ENCODE measurements at places on chromosomes 5 and 9.

- no peak for DNase-seq
Measured at GRCh38 chr9:83013867-83014605, 48.9 kb downstream of the RASEF start.

- no peak for DNase-seq
Measured at GRCh38 chr5:52580921-52581320, 206.8 kb upstream of the ITGA1 start.

- DNase-seq, result no peak
Measured at GRCh38 chr9:130918826-130919558, 20.1 kb downstream of the FIBCD1 start.

GRCh38 chr5:156460471-156460870 is 133.5 kb downstream of the SGCD start:
- DNase-seq, result no peak

GRCh38 chr9:98656511-98656910 is 52.2 kb downstream of the GABBR2 start:
- no peak for DNase-seq

DNA sequence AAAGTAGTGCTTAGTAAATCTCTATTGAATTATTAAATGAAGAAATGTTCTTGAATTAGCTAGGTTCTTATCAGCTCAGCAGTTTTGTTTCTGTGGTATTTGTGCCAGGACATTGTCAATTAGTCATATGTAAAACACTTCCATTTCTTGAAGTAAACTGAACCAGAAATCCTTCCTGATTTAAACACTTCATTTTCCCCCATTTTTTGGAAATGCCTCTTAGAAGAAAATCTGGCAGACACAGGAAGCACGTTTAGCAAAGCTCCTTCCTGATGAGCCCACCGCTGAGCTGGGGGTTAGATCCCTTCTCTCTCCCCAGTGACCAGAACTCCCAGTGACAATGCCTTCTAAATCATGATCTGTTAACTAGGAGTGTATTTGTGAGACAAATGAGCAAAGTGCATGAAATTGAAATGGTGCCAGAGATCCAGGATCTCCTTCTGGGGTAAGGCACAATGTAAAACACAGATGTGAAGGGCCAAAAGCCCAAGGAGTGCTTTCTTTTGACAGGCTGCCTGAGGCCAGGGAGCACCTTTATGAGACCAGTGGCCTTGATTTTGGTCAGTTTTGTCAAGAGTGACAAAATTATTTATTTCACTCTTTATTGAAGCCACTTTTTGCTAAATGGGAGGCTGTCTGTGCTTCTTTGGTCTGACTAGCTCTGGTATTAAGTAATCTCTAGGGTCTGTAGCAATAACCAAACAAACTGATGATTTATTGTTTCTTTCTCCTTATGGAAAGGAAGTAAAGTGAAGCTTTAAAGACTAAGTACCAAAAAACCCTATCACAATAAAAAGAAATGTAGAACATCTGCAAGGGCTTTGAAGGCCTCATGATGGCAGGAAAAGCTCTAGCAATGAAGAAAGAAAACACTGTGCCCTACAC is 25.5 kb upstream of the RUSC2 start:
- no peak for DNase-seq

- no peak for DNase-seq
Measured at GRCh38 chr5:125033602-125034001, 287.2 kb upstream of the ZNF608 start.

DNA sequence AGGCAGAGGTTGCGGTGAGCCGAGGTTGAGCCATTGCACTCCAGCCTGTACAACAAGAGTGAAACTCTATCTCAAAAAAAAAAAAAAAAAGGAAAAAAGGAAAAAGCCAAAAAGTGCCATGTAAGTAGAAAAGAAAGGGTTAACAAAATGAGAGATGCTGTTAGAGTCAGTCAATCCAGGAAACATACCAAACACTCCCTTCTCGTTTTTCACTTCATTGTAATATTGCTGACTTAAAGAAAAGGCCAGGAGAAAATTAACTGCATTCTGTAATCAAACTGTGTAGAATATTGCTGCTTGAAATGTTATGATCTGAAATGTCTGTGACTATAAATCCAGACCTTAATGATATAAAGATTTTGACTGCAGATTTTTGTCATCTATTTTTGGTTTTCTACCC is 379.1 kb downstream of the ENC1 start:
- DNase-seq, result no peak

DNA sequence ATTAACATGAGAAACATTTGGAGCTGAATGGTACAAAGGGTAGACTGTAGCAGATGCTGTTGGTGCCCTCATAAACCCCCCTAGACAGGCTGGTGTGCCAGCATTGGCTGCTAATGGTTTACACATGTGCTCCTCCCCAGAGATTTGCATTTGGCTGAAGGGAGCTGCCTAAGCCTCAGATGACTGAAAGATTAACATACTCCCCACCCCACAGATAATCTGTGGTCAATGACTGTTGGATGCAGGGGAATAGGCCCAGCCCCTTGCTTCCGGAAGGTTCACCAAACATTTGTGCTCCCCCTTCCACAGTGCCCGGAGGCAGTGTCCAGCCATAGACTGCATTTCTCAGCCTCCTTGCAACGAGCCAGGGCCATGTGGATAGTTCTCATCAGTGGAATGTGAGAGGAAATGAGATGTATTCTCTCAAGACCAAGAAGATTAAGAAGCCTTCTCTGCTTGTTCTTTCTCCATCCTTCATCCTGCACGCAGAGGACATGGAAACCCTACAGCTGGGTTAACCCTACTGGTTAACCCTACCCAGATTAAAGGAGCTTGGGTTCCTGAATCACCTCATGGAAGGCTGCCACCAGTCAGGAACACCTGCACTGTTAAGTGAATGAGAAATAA is 79.6 kb downstream of the PHAX start:
- no peak for DNase-seq

GRCh38 chr5:116668390-116668789 is 93.8 kb upstream of the SEMA6A start:
- DNase-seq, result no peak

DNA sequence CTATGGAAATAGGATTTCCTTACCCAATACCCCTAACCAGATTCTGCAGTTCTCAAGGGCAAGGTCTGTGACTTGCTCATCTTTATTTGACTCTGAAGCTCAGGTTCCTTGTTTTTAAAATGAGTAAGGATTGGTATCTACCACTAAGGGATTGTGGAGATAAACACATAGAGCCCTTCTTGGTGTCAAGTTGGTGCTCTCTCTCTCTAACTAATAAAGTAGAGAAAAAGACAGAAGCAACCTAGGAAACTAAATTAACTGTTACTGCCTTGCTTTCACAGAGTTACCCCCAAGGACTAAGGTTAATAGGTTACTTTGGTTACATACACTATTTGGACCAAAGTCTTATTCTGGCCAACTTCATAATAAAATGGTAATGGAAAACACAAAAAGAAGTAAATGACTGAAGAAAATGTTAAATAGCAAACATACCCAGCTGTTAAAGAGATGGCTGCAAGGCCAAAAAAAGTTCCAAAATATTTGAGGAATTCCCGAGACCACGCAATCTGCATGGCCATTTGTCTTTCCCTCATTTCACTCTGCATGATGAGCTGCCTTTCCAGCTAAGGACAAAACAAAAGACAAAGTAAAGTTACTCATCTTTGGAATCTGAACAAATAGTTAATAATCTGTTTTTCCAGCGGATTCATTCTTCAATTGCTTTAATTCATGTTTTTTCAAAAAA is 21.8 kb upstream of the RLN1 start:
- DNase-seq, result no peak

DNA sequence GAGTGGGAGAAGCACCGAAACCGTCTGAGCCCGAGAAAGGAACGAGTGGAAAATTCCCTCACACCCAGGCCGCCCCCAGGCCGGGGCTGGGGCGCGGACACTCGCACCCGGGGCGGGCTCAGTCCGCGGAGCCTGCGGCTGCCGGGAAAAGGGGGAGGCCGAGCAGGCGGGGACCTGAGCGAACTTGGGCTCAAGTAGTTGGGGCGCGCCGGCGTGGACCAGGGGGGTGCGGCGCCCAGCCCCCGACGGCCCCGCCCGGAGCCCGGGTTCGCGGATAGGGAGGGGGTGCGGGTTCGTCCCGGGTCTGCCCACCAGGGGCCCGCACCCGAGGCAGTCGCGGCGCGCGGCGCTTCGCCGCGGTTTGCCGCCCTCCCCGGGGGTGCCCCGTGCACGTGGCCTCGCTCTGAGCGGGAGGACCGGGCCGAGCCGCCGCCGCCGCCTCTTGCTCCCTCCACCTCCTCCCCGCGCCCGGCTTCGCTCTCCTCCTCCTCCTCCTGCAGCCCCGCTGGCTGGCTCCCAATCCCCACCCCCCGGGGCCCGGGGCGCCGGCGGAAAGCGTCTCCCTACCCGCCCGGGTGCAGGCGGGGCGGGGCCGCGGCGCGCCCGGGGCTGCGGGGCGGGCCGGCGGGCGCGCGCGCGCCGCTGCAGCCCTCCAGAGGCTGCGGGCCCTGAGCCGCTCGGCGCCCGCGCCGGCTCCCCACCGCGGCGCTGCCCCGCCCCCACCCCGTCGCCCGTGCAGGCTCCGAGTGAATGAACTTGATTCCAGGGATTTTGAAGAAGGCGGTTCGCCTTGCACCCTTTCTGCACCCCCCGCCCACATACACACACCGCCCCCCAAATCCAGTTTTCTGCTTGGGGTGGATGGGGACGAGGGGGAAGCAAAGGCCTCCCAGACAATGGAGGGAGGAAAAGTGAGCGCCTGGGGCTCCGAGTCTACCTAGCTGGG is 1.3 kb upstream of the NFIB start:
- no peak for DNase-seq

DNA sequence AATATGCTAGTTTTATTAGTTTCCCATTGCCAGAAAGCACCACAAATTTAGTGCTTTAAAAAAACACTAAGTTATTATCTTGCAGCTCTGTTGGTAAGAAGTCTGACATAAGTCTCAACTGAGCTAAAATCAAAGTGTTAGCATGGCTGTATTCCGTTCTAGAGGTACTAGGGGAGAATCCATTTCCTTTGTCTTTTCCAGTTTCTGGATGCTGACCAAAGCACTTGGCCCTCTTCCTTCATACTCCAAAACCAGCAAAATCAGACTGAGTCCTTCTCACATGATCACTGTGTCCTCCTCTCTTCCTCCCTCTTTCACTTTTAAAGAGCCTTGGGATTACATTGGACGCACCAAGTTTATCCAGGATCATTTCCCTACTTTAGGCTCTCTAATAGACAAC is 9.5 kb downstream of the CDH18 start:
- DNase-seq, result no peak

DNA sequence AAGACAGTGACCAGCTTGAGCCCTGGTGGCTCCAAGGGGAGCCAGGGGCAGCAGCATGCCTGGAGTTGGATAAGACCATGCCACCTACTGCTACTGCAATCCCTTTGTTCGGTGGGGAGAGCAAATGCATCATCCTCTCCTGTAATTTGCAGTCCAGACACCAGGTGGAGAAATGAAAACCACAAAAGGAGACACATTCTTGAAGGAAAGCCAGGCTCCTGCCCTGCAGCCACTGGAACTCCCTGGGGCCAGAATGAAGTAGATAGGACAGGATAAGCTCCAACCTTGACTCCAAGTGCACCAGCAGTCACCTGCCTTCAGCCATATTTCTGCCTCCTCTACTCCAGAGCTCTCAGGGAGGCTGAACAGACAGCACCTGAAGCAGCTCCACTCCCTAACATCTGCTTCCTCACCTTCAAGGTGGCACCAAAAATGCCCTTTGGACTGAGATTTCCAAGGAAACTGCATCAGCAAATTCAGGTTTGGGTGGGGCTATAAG is 65.1 kb upstream of the IQGAP2 start:
- no peak for DNase-seq

- DNase-seq, result no peak
Measured at GRCh38 chr5:135094339-135095051, 60.5 kb upstream of the PITX1 start.

DNA sequence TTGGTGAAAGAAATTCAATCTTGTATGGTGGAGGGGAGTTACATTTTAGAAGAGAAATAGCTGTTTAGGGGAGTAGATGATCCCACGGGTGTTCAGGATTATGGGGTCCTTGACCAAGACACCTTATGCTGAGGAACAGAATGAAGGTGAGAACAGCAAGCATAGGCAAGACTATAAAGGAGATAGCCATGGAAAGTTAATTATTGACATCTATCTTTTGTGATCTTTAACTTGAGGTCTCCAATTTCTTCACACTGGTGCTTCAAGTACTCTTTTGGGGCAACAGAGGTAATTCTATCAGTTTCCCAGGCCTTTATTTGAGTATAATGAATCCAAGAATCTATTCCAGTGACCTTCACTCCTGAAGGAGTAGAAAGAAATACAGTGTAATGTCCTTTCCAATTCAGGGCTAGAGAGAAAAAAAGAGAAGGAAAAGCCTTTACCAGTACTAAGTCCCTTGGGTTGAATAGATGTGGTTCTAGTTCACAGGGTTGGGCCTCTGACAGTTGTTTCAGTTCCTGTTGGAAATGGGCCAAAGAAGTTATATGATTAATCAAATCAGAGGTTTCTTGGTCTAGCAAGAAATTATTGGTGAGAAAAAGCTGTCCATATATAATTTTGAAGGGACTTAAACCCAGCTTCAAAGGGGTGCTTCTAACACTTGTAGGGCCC is 2104.1 kb upstream of the ACO1 start:
- no peak for DNase-seq
